Stimulated activated CD8-positive, alpha-beta memory T cell treated with anti-CD3 and anti-CD28 coated beads, Interleukin-2, amount 100 ng/mL, for 1 hour (primary cell): ENCODE measurements at places on chromosomes 4 and X.

- no peak for DNase-seq
Measured at GRCh38 chr4:13527981-13528820, 16.1 kb downstream of the NKX3-2 start.

DNA sequence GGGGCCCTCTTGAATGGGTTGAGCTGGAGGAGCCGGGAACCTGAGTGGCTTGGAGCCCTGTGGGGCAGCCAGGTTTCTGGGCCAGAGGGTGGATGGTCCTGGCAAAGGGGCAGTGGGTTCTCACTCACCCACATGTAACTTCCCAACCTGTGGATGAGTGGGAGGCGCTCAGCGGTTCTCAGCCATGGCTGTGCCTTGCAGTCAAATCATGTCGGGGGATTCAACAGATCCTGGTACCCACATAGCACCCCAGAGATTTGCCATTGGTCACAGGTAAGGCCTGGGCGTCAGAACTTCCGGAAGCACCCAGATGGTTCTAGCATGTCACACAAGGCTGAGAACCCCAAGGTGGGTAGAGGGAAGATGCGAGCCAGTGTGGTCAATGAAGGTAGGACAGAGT, 21.9 kb upstream of the CLCN4 start:
- DNase-seq: no peak

DNA sequence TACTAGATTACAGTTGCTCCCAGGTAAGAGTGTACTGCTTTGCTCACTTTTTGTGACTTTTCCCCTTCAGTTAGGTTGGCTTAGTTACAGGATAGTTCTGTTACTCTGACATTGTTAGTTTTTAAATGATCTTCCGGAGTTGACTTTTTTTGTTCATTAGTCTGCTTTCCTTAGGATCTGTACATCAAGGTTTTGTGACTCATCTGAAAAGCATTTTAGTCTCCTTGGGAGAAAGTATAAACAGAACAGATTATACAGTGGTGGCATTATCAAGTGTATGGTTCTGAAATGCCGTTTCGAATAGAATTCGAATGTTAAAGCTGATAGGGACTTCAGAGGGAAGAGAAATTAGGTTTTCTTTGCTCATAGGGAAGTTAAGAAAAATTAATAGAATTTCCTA, 63.3 kb downstream of the USP9X start:
- no peak for DNase-seq

DNA sequence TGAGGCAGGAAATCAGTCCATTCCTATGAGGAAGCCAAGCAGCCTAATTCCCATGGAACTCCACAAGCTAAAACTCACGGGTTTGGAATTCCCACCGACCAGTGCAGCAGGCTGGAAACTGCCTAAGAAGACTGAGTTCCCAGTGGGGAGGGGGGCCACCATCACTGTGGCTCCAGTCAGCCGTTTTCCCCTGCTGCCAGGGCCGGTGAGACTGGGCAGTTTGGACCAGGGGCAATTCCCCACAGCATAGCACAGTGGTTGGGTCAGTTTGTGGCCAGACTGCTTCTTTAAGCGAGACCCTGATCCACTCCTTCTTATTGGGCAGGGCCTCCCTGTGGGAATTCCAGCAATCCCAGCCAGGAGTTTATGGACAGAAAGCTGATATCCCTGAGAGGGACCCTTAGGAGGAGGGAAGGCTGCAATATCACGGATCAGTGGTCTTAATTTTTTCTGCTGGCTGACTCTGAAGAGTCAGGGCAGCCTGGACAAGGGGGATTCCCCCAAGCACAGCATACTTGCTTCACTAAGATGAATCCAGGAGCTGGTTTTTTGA, 20.7 kb downstream of the PAGE5 start:
- DNase-seq: no peak

DNA sequence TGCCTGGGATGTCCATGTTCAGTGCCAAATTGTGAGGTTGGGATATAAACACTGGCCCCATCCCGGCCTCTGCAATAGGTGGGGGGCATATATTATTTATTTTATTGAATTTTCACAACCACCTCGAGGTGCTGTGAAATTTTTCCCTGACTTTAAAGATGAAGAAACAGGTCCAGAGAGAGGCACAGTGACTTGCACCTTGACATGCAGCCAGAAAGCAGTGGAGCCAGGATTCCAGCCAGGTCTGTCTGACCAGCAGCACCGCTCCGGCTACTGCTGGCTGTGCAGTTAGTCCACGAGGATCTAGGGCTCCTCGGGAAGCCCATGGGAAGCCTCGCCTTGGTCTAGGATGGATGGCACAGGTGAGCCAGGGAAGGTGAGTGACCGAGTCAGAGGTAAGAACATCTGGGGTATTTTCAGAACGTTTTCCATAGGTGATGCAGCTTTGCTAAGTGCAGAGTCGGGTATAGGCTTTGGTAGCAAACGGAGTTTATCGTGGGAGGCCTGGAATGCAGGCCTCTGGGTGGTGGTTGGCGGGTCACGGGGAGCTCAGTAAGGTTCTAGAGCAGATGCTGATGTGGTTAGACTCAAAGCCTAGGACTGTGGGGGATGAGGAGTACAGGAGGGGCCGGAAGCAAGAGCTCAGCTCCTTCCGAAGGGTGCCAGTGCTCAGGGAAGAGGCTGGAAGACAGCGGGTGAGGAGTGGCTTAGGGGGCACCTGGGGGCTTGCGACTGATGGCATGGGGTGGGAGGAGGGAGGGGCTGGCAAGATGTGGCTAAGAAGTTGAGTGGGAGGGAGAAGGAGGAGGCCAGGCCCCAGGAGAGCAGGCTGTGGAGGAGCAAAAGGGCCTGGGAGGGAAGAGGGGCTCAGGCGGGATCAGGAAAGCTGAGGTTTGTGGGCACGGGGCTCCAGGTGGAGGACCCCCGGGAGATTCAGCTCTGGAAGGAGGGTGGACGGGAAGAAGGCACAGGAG, 107.7 kb upstream of the LRPAP1 start:
- DNase-seq: no peak

DNA sequence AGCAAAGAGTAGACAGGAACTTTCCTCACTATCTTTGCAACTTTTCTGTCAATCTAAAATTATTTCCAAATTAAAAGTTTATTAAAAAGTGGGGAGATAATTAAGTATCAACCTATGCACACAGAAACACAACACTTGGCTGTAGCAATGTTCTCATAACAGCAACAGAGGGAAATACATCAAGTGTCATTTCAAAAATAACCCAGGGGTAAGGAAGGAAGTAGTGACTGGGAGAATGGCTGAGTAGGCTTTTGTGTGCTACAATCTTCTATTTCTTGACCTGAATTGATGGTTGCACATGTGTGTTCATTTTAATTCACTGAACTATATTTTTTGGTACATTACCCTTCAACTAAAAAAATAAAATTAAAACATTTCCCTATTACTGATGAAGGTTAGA, 67.5 kb downstream of the ABCG2 start:
- DNase-seq: no peak

- DNase-seq: no peak
Measured at GRCh38 chr4:62119195-62119594, 919.1 kb downstream of the ADGRL3 start.

- no peak for DNase-seq
Measured at GRCh38 chr4:38442073-38442788, 221.8 kb upstream of the KLF3 start.

GRCh38 chr4:121958777-121959176, 6.9 kb upstream of the TRPC3 start:
- DNase-seq: no peak

GRCh38 chr4:17469931-17470674, 41.8 kb downstream of the QDPR start:
- no peak for DNase-seq

GRCh38 chrX:150570512-150570911, 2.1 kb downstream of the MTM1 start:
- no peak for DNase-seq

- no peak for DNase-seq
Measured at GRCh38 chr4:64330143-64330542, 79.1 kb downstream of the TECRL start.

- DNase-seq: no peak
Measured at GRCh38 chr4:16329125-16329796, 103.0 kb upstream of the TAPT1 start.

- DNase-seq: no peak
Measured at GRCh38 chr4:8414377-8414776, 26.1 kb downstream of the ACOX3 start.

GRCh38 chrX:48636776-48637175, 39.5 kb downstream of the WDR13 start:
- DNase-seq: no peak

DNA sequence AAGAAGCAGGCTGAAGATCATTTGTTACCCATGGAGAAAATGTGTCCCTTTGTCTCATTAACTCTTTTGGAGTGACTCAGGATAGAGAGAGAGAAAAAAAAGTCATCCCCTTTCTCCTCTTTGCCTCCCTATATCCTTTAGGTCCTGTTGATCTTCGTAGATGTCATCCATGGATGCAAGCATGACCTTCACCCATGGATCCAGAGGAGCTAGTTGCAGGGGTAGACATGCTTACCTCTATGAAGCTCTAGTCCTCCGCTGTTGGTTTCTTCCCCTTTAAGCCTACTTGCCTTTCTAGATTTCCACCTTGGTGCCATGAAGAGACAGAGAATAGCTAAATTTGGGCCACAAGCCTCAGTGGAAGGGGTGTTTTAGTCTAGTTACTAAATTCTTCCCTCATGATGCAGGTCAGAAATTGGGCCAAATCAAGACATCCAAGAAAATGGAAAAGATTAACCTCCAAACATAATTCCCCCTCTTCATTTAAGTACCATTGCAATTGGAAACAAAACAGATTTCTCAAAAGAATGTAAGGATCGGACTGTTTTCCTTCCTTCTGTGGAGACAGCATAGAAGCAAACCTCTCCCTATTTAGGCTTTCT, 178.4 kb downstream of the TECRL start:
- no peak for DNase-seq
